ENCODE measurements at places on chromosomes 5 and 9.

DNA sequence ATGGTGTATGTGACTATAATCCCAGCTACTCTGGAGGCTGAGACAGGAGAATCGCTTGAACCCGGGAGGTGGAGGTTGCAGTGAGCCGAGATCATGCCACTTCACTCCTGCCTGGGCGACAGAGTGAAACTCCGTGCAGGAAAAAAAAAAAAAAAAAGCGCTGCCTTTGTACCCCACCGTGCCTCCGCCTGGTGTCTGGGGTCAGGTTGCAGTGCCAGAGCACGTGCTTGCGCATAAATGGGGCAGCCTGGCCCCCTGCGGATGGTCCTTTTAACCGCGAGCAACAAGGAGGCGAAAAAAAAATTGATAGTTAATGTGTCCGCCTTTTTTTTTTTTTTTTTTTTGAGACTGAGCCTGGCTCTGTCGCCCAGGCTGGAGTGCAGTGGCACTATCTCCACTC, 6.3 kb upstream of the CCNB1 start:
- DNase-seq, result no peak

- no peak for DNase-seq
These were observed 40.9 kb upstream of the FABP6 start for GRCh38 chr5:160188141-160189015.

DNA sequence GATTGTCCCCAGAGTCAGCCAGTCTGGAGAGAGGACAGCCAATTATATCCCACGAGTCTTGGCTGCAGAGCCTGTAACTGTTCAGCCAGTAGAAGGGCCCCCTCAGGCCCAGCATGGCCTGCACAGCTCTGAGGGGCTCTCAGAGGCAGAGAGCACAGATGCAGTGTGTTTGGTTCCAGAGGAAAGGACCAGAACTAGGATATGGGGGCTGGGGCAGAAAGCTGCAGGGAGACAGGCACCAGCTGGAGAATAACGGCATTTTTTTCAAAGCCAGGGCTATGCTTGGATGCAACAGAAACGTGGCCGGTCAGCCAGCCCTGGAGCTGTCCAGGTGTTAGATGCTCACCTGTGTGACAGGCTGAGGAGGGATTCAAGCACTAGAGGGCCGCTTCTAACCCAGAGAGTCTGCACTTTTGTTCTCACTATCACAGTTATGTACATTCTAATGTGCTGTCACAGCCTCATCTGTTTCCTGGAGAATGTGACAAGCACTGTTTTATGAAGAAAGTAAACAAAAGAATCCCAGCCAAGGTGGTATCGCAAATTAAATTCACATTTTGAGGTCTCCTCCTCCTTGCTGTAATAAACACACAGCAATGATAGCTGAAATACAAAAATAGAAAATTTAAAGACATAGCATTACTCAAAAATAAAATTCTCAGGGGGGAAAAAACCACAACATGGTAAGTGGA, 96.5 kb downstream of the GABBR2 start:
- no peak for DNase-seq

DNA sequence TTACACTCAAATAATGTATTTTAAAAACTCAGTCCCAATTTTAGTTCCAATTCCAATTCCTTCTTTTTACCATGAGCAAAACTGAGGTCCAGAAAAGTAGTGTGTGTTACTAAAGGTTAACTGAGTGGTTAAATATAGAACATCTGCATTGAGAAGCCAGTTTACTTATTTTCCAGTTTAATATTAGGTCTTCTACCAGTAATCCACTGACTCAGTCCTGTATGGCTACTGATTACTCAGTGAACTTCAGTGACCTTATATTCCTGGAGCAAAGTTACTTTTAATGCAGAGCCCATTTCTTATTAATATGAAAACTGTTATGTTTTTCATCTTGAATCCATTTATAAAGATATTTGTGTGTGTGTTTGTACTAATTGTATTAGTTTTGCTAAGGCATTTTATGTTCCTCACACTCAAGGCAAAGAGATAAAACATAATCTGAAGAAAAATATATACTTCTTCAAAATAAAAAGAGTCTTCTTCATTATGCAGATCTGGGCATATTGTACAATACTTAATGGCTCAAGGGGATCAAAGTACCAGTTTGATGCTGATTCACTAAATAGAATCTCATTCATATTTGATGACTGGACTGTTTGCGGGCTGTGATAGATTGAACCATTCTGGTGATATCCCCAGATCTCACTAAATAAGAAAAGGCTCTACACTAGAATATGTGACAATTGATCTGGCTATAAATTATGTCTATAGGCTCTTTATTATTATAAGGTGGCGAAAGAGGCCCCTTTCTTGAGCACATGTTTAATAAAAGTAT, 60.8 kb downstream of the DMXL1 start:
- DNase-seq, result no peak

GRCh38 chr5:66958980-66959641, 237.5 kb downstream of the CD180 start:
- DNase-seq, result no peak

DNA sequence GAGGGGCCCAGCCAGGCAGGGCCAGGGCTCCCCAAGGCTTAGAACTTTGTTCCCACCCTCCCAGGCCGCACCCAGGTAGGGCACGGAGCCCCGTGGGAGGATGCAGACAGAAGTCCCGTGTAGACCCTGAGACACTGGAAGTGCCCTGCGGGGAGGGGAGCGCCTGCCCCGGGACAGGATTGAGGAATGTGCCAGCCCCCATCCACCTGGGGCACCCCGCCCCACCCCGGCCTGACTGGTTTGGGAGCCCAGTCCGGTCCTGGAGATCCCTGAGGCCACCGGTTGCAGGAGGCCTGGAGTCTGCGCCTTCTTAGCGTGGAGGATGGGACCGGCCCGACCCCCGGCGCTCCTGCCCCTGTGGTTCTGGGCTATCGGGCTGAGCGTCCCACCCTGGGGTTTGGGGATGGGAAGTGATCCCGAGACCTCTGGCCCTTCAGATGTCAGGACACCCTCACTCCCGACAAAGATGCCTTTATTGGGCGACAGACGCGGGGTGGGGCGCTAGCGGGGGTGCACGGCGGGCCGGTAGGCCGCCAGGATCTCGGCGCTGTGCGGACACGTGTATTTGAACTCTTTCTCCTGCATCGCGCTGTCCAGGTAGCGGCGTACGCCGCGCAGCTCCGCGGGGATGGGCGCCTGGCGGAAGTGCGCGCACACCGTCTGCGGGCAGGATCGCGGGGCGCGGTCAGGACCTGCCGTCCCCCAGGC, 2.0 kb downstream of the CLIC3 start:
- no peak for DNase-seq

Data from stimulated activated CD8-positive, alpha-beta memory T cell treated with anti-CD3 and anti-CD28 coated beads, Interleukin-7, amount 100 ng/mL, for 4 hours (primary cell).